ENCODE measurements at places on chromosomes 1 and 21.

DNA sequence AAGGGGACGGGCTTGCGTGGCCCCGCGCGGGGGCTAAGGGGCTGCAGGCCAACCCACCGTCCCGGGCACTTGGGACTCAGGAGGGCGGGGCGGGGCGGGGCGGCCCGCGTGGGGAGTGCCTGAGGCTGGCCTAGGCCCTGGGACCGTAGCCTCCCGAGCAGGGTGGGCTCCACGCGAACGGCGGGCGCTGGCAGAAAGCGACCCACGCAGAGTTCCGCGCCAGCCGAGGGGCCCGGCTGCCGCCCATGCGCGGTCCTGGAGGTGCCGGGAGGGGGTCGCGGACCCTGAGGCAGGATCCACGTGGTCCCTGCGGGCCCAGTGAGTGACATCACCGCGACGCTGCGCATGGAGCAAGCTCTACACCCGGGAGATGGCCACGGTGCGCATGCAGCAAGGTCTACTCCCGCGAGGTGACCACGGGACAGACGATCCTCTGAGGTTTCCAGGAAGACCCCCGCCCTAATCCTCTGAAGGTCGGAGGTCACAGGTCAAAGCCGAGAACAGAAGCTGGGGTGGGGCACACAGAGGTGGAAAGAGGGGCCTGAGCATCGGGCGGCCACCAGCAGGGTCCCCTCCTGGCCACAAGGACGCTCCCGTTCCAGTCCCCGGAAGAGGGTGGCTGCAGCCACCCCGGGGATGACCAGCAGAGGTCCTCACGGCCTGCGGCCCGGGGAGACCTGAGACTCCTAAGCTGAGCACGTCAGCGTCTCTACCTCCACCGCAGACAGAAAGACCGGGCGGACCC is 13.5 kb upstream of the SLC19A1 start:
- peak; percentile 61 for DNase-seq

GRCh38 chr1:109248797-109249629 is at the start of gene CELSR2:
TSS of gene CELSR2 (plus strand) at chr1:109249539. CDS start at chr1:109250080, 541 bp downstream.
- peak; percentile 43 for DNase-seq

DNA sequence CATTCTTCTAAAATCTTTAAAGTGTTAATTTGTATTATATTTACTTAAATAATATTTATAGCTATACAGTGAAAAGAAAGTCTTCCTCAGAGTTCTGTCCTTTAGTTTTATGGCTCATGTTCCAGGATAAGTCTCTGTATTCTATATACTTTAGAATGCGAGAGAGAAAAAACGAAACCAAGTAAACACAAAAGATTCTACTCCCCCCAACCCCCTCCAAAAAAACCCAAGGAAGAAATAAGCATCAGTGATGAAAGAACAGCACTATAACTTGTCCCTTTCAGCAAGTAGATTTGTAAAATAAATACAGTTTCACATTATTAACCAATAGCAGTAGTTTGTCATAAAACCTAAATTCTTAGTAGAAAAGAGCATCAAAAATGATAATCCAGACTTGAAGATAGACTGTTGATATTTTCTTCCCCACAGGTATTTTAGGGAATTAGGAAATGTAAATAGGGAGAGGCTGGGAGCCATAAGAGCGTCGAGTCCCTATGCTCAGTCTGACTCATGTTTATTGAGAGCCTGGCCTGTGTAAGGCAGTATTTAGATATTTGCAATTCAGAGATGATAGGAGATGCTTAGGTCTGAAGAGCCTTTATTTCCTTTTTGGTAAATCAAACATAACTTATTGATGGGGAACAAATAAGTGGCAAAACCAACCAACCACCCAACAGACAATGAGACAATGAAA is 35.5 kb downstream of the CDC14A start:
- DNase-seq, result no peak

DNA sequence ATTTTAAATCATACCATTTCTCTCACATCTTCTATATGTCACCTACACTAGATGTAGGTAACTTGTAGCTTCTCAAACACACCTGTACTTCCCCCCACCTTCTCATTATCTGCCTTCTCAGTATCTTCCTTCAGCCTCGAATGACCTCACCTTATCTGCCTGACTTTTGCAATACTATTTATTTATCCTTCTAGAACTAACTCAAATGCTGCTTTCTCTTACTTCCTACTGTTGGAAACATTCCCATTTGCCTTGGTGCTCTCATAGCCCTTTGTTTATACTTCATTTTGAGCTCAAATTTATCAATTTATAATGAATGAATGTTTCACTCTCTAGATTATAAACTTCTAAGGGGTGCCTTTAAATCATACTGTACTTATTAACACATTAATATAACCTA is 50.4 kb upstream of the KIAA1614 start:
- no peak for DNase-seq

GRCh38 chr1:22388671-22389450 is 62.8 kb upstream of the ZBTB40 start:
- peak; percentile 97 for DNase-seq

- peak; percentile 34 for DNase-seq
Observed at GRCh38 chr1:87331365-87332241, 2.9 kb downstream of the LMO4 start.

DNA sequence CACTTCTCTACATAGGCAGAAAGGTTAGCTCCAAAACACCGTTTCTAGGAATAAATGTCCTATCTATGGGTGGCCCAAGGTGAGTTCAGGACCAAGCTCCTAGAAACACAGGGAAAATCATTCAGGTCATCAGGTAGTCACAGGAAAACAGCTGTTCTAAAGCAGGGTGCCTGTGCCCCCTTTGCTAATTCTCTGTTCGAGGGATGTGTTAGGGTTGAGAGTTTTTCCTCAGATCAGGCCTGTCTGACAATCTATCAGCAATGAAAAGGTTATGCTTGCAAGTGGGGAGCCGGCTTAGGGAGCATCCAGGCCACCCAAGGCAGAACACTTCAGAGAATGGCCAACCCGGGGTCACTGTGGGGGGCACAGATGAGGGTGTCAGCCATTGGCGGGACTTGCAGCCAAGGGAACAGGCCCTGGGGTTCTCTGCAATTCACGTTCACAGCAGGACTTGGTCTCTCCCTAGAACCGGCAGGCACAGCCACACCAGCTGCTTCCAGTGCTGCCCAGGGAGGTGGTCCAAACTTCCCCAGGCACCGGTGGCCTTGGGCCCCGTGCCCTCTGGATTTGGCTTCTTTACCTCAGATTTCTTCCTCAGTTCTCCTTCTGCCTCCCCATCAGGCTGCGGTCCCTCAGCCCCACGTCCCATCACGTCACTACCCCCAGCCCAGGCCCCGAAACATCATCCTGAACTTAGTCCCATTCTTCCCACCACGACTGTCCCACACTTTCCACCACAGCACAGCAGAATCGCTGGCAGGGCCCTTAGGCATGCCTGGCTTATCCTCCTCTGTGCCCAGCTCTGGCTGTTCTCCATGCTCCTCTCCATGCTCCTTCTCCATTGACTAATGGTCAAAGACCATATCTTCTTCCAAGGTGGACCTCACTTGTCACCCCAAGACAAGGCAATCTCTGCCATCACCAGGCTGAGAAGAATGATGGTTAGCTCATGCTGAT is 11.0 kb downstream of the CD2 start:
- no peak for DNase-seq

GRCh38 chr1:161172776-161173376 is 4.4 kb downstream of the B4GALT3 start:
- DNase-seq, result peak; percentile 100

DNA sequence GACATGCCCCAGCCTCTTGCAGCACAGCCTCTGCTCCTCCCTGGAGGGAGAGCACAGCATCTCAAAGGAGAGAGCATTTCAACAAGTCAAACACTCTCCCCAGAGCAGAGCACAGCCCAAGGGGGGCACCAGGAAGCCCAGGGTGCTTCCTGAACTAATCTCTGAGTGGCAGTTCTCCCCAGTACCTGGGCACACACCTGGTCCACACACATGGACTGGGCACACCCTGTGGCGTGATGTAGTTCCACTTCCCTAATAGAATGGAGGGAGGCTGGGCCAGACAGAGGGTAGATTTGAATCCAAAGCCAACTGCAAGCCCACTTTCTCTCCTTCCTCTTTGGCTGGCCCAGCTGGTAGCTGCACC is 55.5 kb downstream of the CD46 start:
- DNase-seq, result no peak

GRCh38 chr1:201436969-201437368 is 15.4 kb upstream of the TNNI1 start:
- no peak for DNase-seq

GRCh38 chr1:75612976-75613375 is 2.1 kb upstream of the SLC44A5 start:
- DNase-seq, result no peak

DNA sequence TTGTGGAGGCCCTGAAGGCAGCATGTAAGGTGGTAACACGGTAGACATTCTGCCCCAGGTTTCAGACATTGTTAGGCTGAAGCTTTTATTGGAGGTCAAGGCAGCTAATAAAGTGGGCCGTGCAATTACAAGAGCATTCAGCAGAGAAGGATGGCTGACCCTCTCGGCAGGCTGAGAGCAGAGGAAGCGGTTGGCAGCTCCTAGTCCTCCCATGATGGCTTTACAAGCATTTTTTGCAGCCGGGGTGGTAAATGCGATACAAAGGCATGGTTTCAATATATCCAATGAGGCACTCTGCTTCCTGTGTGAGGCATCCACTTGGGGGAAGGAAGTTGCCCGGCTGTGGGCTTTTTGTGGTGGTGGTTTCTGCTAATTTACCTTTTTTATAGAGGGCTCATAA is 14.6 kb downstream of the KIF26B start:
- no peak for DNase-seq

- peak; percentile 82 for DNase-seq
Observed at GRCh38 chr1:169363046-169363730, 4.4 kb downstream of the NME7 start.
